ENCODE measurements at places on chromosomes 13 and 19.

- DNase-seq: no peak
These were observed 105.1 kb downstream of the FRY start for GRCh38 chr13:32136716-32137115.

GRCh38 chr13:113229161-113229560 is 19.7 kb downstream of the CUL4A start:
- no peak for DNase-seq

DNA sequence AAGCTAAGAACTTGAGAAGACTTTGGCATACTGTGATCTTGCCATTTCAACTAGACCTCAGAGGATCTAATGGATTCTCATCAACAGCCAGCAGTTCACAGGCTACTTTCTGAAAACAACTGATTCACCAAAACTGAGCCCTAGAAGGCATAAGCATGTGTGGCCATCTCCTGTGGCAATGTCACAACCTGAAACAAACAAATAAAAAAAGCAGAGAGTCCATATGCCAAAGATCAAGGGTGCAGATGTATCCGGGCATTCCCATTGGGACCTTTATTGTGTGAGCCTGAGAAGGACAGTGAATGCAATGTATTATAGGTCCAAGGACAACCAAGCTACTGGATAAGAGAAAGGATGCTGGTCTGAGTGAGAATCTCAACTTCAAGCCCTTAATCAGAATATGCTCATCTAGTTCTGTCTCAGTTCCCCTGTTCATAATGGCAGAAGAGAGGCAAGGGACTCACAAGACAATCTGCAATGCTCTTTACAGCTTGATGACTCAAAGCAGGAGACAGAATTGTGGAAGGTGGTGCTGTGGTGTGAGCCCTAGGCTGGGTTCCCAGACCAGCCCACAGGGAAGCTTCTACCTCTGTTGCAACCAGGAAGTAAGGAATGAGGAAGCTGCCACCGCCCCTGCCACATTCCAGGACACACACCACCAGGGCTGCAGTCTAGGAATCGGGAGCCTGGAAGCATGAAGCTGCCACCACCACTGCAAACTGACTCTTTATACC is 133.7 kb downstream of the RAP2A start:
- no peak for DNase-seq

DNA sequence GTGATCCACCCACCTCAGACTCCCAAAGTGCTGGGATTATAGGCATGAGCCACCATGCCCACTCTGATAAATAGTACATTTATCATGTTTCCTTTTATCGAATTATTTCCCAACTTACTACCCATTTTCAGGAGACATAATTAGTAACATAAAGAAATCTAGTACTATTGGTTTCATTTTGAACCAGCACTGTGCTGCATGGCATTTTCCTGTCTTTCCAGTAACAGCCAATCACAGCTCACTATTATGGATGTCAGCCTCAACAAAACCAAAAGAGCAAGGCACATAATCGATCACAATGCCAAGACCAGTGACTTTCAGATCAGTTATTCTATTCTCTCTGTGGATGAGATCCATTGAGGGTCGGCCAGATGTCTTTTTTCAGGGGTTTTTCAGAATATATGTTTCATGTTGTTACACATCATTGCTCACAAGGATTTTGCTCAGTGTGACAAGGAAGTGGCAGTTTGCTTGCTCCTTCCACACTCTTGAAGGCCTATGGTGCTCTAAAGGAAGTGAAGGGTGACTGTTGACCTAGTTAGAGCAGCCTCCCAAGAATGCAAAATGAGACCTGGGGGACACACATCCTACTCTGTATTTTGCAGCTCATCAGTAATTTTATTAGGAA is 233.4 kb downstream of the KCNRG start:
- no peak for DNase-seq

DNA sequence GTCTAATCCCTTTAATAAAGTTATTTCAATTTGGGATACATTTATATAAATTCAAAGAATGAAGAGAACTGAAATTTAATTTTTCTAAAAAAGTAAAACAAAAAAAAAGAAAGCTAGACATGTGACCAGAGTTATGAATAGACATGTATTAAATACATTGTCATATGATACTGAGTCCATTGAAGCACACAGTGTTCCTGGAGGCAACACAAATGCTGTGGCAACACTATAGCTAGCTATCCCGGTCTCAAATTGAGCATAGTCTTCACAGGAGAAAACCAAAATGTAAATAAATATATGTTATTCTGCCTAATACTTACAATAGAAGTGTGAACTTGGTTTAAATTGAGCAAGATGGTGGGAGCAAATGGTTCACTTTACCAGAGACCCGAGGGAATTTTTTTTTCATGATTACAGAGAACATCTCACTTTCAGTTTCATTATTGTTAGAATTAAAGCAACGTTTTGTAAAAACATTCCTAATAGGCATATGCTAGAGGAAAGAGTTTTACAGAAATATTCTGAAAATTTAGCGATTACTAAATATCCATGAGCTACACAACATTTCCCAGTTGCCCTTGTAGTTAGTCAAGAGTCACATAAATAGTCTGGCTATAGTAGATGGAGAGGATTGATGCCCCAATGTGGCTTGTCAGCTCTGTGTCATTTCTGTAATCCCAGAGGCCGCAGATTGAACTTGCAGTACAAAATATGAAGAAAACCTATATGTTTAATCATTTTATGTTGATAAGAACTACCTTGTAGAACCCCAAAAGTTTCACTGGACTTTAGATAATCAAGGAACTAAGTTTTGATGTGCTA is 775.7 kb upstream of the SPRY2 start:
- no peak for DNase-seq

DNA sequence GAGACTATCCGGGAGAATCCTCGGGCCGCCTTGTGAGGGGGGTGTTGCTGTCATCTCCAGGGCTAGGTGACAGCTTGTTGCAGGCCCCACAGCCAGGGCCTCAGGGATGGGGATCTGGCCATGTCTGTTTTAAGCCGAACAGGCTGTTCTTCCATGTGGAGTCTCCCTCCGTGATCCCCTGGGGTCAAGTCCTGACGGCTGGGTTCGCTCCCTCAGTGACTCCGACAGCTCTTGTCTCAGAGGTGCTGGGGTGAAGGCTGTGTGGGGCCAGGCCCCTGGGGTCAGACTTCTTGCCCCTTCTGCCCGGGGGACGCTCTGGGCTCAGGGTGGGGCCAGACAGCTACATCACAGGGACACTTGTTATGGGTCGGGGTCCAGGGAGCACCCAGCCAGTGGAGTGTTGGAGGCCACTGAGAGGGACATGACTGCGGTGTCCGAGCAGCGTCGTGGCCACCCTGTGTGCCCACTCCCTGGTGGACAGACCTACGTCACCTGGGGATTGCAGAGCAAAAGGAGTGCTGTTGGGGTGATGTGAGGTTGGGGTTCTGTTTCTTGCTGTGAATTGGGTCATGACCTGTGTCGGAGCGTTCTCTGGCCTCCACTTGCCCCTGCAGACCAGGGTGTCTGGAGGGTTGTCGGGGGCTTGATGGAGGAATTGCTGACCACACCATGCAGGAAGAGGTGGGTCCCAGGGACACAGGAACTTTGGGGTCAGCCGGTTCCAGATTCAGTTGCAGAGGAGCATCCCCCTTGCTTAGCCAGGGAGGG is 21.5 kb downstream of the EPN1 start:
- no peak for DNase-seq

All from stimulated activated CD8-positive, alpha-beta memory T cell treated with anti-CD3 and anti-CD28 coated beads, Interleukin-4, amount 100 ng/mL, for 1 hour (primary cell).